ENCODE measurements at places on chromosomes 4 and X. TPM values are rescaled to one million over a fixed set of nuclear protein-coding genes. Genes with fewer than 3 reads are reported as not detected.

The FAM114A1 gene
- 14.2 TPM for polyA plus RNA-seq

The OTC gene
- polyA plus RNA-seq = not detected

The KDR gene
- polyA plus RNA-seq = not detected

DNA sequence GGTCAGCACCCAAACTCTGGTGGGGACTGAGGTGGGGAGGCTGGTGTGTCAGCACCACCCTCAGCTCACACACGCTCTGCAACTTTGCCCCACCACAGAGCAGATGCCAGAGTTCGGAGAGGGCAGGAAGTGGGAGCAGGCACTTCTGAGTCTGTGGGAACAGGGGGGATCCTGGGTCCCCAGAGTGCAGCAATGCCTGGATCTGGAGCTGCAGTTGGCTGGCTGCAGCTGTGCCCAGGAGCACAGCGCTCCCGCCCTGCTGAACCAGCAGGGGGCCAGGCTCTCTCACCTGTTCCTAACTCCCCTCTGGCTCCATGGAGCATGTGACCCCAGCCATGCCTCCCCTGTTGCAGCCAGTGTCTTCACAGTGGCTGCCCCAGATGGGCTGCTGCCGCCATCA lies 252.4 kb downstream of the SPOCK3 start:
- DNase-seq = no peak

DNA sequence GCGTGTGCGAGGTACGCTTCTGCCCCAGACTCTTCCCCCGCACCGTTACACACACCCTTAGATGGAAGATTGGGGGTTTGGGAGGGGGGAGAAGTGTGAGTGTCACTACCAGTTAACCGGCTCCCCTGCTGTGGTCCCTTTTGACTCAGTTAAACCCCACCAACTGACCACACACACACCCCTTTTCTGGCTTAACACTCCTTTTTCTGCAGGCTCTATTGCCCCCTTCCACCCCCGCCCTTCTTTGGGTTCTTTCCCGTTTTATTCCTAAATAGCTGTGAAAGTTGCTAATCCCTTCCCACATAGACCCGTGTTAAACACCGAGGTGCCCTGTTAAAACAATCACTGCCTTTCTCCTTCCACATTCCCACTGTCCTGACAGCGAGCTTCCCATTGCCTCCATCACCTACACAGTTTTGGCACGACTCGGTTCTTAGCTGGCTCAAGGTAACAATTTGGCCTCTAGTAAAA lies 3.7 kb upstream of the NR3C2 start:
- no peak for DNase-seq

- no peak for DNase-seq
Observed at GRCh38 chrX:2584251-2585157, 83.7 kb upstream of the DHRSX start.

- no peak for DNase-seq
Observed at GRCh38 chrX:33277046-33277445, 65.7 kb upstream of the DMD start.

DNA sequence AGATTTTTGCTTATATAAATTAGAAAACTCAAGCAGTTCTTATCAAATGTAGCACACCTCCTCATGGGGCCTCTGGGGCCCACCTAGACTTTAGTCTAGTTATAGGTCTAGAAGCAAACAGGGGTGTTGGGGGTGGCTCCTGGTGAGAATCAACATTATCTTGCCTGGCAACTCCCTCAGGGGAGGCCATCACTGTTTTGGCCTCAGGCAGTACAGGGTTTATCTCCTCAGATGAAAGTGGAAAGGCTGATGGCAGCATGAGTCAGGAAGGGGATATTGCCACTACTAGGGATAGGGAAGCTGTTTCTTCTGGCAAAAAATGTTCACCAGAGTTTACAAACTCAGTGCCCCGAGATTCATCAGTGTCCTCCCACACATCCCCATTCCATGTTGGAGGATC lies 232.4 kb upstream of the BMP3 start:
- no peak for DNase-seq

DNA sequence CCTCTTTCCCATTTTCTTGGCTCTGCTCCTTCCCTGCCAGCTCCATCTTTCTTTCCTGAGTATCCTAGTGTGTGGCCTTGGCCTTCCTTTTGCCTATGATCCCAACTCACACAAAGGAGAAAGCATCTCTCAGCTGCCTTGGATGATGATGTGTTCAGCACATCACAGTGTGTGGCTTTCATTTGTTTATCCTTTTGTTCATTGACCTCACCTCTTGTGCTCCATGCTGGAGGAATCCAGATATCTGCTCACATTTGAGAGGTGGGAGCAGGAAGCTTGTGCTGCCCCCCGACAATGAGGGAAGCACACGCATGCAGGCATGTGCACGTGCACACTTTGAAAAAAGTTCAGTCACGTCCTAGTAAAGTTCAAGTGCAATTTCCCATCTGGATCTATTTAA lies 131.0 kb downstream of the SMIM20 start:
- DNase-seq = no peak

GRCh38 chr4:181520790-181521189 lies 722.4 kb upstream of the TENM3 start:
- no peak for DNase-seq

- DNase-seq = no peak
Observed at GRCh38 chr4:118317691-118318090, 35.1 kb downstream of the PRSS12 start.
